ENCODE measurements at places on chromosomes 16 and 17.

DNA sequence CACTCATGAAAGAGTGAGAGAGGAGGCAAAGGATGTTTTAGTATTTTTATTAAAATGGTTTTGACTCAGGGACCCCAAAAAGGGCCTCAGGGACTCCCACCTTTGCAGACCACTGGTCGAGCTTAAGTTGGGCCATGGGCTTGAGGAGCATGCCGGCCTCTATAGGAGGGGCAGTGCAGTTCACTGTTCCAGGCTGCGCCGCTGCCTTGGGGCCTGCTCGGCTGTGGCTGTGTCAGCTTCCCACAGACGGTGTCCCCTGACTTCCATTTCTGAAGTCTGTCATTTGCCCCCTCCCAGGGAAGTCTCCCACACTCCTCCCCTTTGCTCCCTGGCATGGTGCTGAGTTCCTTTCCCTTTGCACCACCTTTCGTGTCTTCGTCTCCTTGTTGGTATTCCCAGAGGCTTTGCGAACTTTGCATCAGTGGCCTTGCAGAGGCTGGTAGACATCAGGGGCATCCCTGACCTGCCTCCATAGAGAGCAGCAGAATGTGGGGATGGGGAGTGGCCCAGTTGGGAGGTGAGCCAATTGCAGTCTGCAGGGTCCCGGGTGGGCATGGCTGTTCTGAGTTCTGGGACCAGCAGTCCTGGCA is 17.1 kb downstream of the MPRIP start:
- H3K27me3 ChIP-seq: no peaks in the 10 kb centered on the region
- H3K36me3 ChIP-seq: no peaks in the 10 kb centered on the region
- no peak overlapping the region for H3K27ac ChIP-seq
- H3K4me3 ChIP-seq: no peak overlapping the region

GRCh38 chr16:19112099-19112407 is 1.7 kb upstream of the ITPRIPL2 start:
- peaks cover 3% of the 10 kb centered on the region for H3K36me3 ChIP-seq
- no peak for DNase-seq
- H3K27ac ChIP-seq: no peak overlapping the region
- peaks cover 4% of the 10 kb centered on the region for H3K4me1 ChIP-seq
- no peak overlapping the region for H3K4me3 ChIP-seq

GRCh38 chr16:85825326-85825725 is 25.8 kb downstream of the COX4I1 start:
- no peaks in the 10 kb centered on the region for H3K27me3 ChIP-seq
- no peak overlapping the region for H3K27ac ChIP-seq
- no peaks in the 10 kb centered on the region for H3K4me1 ChIP-seq
- no peak overlapping the region for H3K4me3 ChIP-seq
- DNase-seq: no peak

DNA sequence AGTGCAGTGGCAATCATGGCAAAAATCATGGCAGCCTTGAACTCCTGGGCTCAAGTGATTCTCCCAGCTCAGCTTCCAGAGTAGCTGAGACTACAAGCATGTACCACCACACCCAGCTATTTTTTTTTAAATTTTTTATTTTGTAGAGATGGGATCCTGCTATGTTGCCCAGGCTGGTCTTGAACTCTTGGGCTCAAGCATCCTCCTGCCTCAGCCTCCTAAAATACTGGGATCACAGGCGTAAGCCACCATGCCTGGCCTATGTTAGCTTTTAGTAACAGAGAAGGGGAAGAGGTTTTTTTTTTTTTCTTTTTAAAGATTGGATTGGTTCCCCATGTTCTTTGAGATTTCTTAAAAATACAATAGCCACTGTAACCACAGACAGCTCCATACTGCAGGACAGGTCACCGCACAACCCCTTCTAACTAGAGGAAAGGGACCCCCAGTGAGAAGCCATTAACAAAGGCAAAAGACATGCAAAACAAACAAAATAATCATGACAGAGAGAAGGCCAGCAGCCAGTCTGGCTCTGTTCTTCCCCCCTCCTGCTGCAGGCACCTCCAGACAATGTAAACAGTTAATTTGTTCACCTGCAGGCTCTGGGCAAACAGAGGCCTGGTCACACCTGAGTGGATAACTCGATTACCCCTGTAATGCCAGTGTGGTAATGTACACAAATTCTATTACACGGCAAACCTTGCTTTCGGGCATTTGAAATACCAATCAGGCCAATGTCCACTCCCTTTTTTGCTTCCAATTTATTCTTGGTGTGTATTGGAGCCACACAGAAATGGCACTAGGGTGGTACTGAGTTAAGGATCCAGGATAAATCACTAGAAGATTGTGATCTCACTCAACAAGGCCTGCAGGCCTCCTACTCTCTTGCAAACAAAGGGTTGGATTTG is 52.9 kb downstream of the SNX11 start:
- H3K27me3 ChIP-seq: peaks cover 26% of the 10 kb centered on the region
- H3K4me1 ChIP-seq: peaks cover 29% of the 10 kb centered on the region
- peak overlapping the region; percentile 41 for H3K4me3 ChIP-seq
- H3K36me3 ChIP-seq: no peaks in the 10 kb centered on the region

- DNase-seq: no peak
- H3K4me3 ChIP-seq: no peak overlapping the region
- peaks cover 10% of the 10 kb centered on the region for H3K4me1 ChIP-seq
- H3K36me3 ChIP-seq: no peaks in the 10 kb centered on the region
- no peak overlapping the region for H3K27ac ChIP-seq
Observed at GRCh38 chr17:17056156-17056539, 13.9 kb downstream of the MPRIP start.

GRCh38 chr16:9775998-9776397 is 406.2 kb downstream of the GRIN2A start:
- no peak overlapping the region for H3K27ac ChIP-seq
- H3K27me3 ChIP-seq: no peaks in the 10 kb centered on the region
- no peak for DNase-seq

GRCh38 chr16:14415291-14415690 is 214.8 kb downstream of the PARN start:
- no peak overlapping the region for H3K27ac ChIP-seq
- H3K27me3 ChIP-seq: no peaks in the 10 kb centered on the region
- H3K4me1 ChIP-seq: no peaks in the 10 kb centered on the region
- H3K4me3 ChIP-seq: no peak overlapping the region
- H3K36me3 ChIP-seq: no peaks in the 10 kb centered on the region

DNA sequence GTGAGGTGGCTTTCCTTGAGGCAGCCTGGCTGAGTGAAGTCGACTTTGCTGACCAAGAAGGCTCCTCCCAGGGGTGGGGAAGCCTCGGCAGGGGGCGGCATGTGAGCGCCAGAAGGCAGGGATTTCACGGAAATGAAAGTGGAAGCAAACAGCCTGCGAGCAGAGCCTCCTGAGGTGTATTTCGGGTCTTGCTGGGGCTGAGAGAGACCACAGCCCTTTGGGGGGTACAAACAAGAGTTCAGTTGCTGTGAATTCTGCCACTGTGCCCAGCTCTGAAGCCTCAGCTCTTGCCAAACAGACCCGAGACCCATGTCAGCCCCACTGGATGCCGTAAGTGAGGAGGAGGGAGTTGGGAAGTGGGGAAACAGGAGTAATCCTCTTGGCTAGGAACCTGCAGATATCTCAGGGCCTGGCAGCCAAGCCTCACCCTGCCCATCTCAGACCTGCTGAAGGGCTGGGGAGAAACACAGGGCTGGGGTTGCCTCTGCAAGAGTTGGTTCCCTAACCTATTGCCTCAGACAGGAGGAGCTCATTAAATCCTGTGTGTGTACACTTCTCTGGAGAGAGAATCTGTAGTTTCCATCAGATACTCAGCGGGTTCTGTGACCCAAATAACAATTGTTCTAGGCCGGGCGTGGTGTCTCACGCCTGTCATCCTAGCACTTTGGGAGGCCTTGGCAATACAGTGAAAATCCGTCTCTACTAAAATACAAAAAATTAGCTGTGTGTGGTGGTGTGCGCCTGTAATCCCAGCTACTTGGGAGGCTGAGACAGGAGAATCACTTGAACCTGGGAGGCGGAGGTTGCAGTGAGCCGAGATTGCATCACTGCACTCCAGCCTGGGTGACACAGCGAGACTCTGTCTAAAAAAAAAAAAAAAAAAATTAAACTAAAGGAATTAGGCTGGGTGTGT is at the start of gene IFI35:
TSS of gene IFI35 (plus strand) at position 146 of the 913 bp plus-strand sequence. CDS start at position 310, 164 bp downstream.
- no peaks in the 10 kb centered on the region for H3K4me1 ChIP-seq
- no peak within 1 kb of the TSS for H3K27ac ChIP-seq
- peaks cover 5% of the 10 kb centered on the region for H3K36me3 ChIP-seq
- no peaks in the 10 kb centered on the region for H3K27me3 ChIP-seq
- H3K4me3 ChIP-seq: no peak within 1 kb of the TSS
- peak; percentile 79 for DNase-seq

GRCh38 chr16:70801611-70802010 is 653 bp upstream of the VAC14 start:
- no peak overlapping the region for H3K4me3 ChIP-seq
- H3K27ac ChIP-seq: no peak overlapping the region
- H3K27me3 ChIP-seq: peaks cover 10% of the 10 kb centered on the region
- no peaks in the 10 kb centered on the region for H3K36me3 ChIP-seq
- no peak for DNase-seq
- H3K4me1 ChIP-seq: peaks cover 3% of the 10 kb centered on the region

DNA sequence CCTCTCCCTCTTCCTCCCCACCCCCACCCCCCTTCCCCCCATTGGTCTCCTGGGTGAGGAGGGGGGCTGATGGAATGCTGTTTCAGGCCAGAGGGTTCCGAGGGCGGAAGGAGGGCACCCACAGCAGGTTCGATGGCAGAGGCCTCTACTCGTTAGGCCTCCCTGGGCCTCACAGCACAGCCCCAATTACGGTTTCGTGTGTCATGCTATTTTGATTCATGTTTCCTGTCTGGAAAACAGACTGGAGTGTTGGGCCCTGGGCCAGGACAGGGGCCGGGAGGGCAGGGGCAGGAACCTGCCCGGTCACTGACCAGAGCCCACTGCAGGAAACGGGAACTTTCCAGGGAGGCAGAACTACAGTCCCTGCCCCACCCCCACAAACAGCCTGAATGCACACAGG is 138.2 kb downstream of the C16orf95 start:
- no peaks in the 10 kb centered on the region for H3K36me3 ChIP-seq
- no peaks in the 10 kb centered on the region for H3K27me3 ChIP-seq
- H3K27ac ChIP-seq: no peak overlapping the region
- H3K4me1 ChIP-seq: peaks cover 12% of the 10 kb centered on the region
- DNase-seq: no peak

DNA sequence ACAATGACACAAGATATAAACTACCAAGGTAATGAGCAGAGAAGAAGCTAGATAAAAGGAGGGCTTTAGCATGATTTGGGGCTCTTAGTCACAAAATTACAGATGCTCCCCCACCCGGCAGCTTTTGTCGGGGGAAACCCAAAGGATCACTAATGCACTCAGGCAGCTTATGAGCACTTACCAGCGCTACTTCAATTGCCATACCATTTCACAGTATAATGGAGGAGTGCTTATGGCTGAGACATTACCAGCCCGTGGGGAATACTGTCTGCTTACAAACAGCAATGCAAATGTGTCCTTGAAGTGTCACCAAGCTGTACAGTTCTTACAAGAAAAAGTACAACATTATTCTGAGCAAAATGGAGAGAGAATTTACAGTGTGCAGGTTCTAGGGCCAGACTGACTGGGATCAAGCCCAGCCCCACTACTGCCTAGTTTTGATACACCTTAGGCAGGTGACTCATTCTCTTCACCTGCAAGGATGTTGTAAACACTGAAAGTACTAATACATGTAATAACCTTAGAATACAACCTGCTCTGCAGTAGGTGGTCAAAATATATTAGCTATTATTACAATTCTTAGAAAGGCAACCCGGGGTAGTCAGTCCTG is 16.3 kb downstream of the ANKFY1 start:
- no peaks in the 10 kb centered on the region for H3K27me3 ChIP-seq
- H3K36me3 ChIP-seq: no peaks in the 10 kb centered on the region
- no peak for DNase-seq
- H3K4me3 ChIP-seq: no peak overlapping the region

GRCh38 chr16:31354394-31355291 is at the start of gene ITGAX:
Gene ITGAX (plus strand): TSS chr16:31355176. CDS start chr16:31355255, 79 bp downstream.
- H3K27me3 ChIP-seq: no peaks in the 10 kb centered on the region
- H3K4me3 ChIP-seq: no peak within 1 kb of the TSS
- no peaks in the 10 kb centered on the region for H3K4me1 ChIP-seq
- H3K36me3 ChIP-seq: no peaks in the 10 kb centered on the region
- H3K27ac ChIP-seq: no peak within 1 kb of the TSS

GRCh38 chr17:58308173-58308984 is 20.2 kb downstream of the TSPOAP1 start:
- DNase-seq: no peak
- no peaks in the 10 kb centered on the region for H3K27me3 ChIP-seq
- peaks cover 10% of the 10 kb centered on the region for H3K4me1 ChIP-seq
- no peak overlapping the region for H3K27ac ChIP-seq

- H3K4me3 ChIP-seq: no peak overlapping the region
- no peak overlapping the region for H3K27ac ChIP-seq
- DNase-seq: no peak
- H3K27me3 ChIP-seq: peaks cover 2% of the 10 kb centered on the region
- H3K4me1 ChIP-seq: no peaks in the 10 kb centered on the region
Observed at GRCh38 chr16:59121411-59122261, 387.5 kb upstream of the GOT2 start.

DNA sequence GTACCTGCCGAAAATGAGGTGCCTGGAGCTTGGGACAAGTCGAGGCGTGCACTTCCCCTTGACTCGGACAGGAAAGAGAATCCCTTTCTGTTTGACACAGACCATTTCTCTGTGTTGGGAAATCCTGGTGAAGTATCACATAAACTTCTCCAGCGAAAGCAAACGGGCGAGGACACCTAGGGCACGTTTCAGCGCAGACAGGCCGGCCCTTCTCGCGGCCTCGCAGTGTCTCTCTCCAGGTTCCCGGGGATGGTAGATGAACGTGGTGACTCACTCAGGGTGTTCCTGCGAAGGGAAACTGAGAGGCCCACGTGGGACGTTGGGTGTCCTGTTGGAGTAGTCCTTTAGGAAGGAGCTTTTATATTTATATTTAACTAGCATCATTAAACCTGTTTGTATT is 36.3 kb upstream of the ZNF750 start:
- no peak overlapping the region for H3K27ac ChIP-seq
- H3K27me3 ChIP-seq: no peaks in the 10 kb centered on the region
- DNase-seq: no peak
- H3K4me3 ChIP-seq: no peak overlapping the region
- H3K36me3 ChIP-seq: no peaks in the 10 kb centered on the region

GRCh38 chr16:24855678-24856077 is 9.9 kb downstream of the SLC5A11 start:
- H3K36me3 ChIP-seq: no peaks in the 10 kb centered on the region
- no peak overlapping the region for H3K4me3 ChIP-seq
- H3K27ac ChIP-seq: no peak overlapping the region
- DNase-seq: no peak
- no peaks in the 10 kb centered on the region for H3K27me3 ChIP-seq

- H3K4me3 ChIP-seq: no peak overlapping the region
- H3K27ac ChIP-seq: no peak overlapping the region
- H3K36me3 ChIP-seq: no peaks in the 10 kb centered on the region
- DNase-seq: no peak
- H3K4me1 ChIP-seq: peaks cover 3% of the 10 kb centered on the region
- H3K27me3 ChIP-seq: no peaks in the 10 kb centered on the region
Observed at GRCh38 chr17:50064253-50065001, 8.5 kb downstream of the ITGA3 start.

- H3K4me1 ChIP-seq: peaks cover 6% of the 10 kb centered on the region
- no peak for DNase-seq
Observed at GRCh38 chr16:8493972-8494371, 96.3 kb downstream of the TMEM114 start.
